ENCODE measurements at places on chromosomes 7 and 10.

DNA sequence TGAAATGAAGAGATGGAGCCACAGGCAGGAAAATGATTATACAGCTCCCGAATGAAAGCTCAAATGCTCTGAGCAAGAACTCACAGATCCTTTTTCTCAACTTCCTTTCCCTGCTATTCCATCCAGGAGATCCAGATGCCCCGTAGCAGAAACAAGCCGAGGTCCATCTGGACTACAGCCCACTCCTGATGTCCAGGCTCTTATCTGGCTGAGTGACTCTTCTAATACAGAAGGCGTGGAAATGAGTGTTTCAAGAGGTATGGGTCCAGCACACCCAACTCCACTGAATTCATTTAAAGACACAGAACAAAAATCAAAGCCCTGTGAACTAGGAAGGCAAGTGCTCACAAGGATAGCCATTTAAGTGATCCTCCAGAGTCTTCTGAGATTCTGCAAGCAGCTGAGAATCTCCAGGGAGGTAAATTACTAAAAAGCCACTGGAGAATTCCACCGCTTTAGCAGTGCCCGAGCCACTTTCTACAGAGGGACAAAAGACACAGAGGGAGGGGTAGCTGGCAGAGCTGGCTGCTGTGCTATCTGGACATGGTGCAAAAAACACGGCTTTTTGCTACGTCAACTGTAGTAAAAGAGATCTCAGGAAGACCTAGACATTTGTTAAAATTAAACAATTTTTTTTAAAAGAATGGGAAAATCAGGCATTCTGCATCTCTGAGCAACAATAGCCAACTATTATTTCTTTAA lies 24.5 kb downstream of the FAM171A1 start:
- no peak for DNase-seq

GRCh38 chr10:3785851-3786271 lies 852 bp upstream of the KLF6 start:
- no peak for DNase-seq

GRCh38 chr7:31938650-31939049 lies 131.6 kb downstream of the PDE1C start:
- DNase-seq, result no peak

DNA sequence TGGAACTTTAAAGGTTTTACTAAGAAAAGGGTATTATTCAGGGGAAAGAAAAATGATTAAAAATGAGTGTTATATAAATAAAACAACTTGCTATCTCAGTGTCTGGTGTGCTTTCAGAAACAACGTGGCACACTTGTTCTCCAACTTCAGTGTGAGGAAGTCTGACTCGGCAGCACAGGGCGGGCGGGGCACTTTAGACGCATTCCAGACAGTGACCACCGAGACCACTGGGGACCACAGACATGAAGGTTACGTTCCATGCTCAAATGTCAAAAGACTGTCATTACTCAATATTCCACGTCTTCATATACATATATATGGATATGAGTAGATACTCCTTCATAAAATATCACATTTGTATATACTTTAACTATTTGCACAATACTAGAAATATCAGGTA lies 87.0 kb downstream of the LARP4B start:
- no peak for DNase-seq

DNA sequence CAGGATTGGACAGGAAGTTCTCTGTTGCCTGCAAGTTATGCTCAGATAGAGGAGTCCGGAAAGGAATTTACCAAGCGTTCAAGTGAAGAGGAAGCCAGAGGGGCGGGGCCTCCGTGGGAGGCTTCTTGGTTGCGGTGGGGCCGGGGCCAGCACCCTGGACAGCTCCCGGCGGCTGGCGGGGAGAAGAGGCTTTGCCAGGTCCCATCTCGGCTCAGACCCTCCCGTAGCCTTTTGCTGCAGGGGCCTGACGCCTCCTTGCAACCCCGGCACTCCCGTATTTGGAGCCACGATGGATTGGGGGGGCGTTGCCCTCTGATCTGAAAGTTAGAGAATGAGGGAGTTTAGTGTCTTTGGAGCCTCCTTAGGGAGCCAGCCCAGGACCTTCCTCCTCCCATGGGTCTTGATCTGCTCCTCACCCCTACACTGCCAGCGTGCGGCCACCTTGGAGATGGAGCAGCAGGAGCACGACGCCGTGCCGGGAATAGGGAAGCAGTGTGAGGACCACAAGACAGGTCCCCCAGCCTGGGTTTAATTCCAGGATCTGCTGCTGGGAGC lies 3.1 kb upstream of the SLC18A3 start:
- peak; percentile 24 for DNase-seq

GRCh38 chr7:17951742-17952254 lies 11.5 kb upstream of the SNX13 start:
- DNase-seq, result no peak

- no peak for DNase-seq
These were observed 55.0 kb downstream of the LRRC4 start for GRCh38 chr7:127976056-127976737.

DNA sequence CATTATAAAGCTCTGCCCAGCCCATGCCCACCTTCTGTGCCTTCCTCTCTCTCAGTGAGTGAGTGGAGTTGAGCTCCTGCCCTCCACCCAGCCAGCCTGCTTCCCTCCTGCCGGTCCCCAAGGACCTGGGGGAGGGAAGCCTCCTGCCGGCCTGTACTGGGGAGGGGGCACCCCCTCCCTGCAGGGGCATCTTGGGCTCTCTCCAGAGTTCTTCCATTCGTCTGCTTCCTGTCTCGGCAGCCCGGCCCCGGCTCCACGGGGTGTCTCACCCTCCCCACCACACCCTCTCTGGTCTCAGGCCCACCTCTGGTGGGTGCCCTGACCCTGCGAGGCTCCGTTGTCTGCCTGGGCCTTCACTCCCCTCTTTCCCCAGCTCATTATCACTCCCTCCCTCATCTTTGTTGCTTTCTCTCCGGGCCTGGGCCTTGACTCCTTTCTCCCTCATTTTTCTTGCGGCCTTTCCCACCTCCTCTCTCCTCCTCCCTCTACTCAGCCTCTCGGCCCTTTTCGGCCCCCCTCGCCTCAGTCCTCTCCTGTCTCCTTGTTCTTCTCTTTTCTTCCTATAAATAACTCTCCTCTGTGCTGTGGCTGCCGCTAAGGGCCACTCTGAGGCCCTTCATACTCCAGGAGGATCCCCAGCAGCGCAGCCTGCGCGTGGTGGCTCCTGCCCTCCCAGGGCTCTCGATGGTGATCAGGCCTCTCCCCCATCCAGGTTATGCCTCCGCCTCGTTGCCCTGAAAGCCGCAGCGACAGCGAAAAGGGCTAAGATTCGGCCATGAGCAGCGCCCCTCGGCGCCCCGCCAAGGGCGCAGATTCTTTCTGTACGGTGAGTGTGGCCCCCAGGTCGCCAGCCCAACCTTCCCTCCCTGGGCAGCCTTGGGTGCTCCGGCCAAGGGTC lies 2.1 kb downstream of the SLC4A2 start:
- no peak for DNase-seq

DNA sequence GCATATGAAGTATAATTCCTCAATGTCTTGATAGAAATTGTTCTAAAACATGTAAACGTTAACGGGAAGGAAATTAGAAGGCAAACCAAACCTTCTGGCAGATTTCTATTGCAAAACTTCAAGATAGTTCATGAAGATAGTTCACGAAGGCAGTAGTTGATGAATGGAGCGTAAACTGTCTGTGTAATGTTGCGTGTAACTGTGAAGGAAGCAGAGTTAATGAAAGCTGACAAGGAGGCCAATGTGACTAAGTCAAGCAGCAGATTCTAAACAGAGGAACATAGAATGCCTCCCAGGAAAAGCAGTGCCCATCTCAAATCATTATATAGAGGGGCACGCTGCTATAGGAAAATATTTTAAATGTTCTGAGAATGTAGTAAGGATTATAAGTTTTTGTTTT lies 659.7 kb upstream of the IGFBP3 start:
- peak; percentile 48 for DNase-seq

DNA sequence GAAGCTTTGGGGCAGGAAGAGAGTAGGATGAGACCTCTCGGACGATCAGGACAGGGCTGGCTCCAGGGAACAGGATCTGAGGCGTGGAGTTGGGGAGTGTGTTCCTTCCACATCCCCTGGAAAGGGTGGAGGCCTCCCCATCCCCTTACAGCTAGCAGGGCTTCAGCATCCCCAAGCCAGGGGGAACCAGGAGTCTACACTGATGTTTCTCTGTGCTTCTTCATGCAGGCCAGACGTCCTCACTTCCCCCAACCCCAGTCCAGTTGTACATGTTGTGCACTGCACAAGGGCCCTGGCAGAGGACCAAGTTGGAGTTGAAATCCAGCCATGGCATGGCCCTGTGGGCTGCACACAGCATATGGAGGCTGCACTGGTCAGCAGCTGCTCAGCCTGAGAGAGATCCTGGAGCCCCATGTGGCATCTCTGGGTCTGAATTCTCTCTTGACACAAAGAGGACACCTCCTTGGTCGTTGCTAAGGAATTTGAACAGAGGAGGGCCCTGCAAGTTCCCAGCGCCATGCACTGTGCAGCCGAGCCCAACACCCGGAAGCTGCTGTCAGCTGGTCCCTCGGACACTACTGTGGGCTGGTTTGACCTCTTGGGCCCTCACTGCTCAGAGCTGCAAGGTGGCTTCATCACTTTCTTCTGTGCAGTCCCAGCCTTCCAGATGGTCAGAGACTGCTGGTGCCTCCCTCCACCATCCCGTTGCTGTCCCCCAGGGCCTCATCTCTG lies 181.1 kb downstream of the DNAJB6 start:
- DNase-seq, result no peak

DNA sequence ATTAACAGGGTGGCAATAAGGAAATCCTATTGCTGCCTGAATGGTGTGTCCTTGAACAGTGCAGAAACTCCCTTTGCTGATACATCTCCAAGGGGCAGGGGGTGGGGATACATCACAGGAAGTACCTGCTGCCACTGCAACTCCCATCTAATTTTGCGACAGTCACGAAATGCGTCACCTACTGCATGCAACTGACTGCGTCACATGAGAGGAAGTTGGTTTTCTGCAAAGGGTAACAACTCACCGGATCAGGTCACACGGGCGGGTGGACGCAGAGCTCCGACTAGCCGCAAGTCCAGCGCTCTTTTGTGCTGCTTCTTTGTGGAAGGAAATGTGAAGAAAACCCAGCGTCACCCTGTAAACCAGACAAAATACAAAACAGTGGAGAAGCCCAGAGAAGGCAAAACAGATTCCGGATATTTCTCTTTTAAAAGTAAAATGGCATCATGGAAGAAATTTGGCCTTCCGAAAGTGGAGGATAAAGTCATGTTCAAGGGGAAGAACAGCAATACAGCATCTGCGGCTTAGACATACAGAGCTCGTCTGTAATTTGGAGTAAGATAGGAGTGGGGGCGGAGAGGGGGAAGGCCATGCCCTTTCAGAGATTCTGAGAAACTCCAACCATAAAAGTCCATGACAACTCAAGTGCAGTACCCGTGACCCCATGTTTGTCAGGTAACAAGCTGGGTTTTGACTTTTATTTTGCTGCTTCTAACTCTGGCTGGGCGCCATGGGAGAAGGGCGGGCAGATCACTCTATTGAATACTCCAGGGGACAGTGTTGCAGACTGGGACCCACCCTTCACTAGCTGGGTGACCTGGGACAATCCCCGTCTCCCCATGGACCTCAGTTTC lies 32.3 kb upstream of the PLEKHS1 start:
- no peak for DNase-seq

GRCh38 chr10:72164617-72165016 lies 51.2 kb upstream of the ANAPC16 start:
- no peak for DNase-seq
